ENCODE measurements at places on chromosomes 2 and 18.

DNA sequence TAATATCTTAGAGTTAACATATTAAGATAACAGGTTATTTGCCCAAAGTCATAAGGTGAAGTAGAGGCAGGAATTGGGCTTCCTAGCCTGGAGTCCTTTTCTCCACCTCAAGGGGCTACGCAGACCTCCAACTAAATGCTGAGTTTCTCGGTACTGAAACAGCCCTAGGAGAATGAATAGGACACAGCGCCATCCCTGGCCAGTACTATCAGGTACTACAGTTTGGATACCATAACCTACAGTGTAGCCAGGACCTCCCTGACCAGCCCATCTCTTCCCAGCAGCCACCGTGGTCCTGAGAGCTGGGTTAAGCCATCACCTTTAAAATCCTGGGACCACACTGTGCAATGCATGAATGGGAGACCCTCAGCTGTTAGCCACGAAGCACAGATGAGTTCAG is 15.7 kb downstream of the CASP8 start:
- DNase-seq, result no peak

DNA sequence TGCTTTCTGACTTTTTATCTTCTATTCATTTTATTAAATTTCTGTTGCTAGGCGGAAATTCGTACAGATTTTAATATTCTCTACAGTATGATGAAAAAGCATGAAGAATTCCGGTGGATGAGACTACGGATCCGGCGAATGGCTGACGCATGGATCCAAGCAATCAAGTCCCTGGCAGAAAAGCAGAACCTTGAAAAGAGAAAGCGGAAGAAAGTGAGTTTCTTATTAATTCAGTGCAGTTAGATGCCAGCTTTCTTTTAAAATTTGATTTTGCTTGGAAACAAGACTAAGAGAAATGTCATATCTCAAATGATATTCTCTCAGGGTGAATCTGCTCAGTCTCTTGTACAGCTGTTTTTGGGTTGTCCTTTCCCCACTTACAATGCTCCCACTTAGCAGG is 84.3 kb downstream of the MGAT5 start:
- DNase-seq, result no peak

- no peak for DNase-seq
Measured at GRCh38 chr2:46887028-46887885, 28.3 kb downstream of the MCFD2 start.

- DNase-seq, result no peak
Measured at GRCh38 chr2:29841386-29842004, 79.9 kb downstream of the ALK start.

DNA sequence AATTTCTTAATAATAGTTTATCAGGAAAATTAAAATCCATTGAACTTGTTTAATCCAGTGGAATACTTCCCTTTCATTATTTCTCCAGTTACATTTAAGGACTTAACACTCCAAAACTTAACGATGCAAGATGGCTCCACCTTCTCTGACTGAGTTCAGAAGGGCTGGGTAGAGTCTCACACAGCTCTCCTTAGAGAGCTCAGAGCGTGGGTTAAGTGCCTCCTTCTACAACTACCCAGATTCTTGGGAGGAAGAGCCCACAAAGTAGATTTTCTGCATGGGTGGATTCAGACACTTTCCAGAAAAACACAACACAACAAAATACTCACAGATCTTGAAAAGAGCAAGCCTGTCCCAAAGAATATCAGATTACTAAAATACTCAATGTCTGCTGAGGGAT is 130.6 kb downstream of the THADA start:
- DNase-seq, result no peak

- no peak for DNase-seq
Measured at GRCh38 chr18:73060666-73061288, 193.0 kb upstream of the NETO1 start.

DNA sequence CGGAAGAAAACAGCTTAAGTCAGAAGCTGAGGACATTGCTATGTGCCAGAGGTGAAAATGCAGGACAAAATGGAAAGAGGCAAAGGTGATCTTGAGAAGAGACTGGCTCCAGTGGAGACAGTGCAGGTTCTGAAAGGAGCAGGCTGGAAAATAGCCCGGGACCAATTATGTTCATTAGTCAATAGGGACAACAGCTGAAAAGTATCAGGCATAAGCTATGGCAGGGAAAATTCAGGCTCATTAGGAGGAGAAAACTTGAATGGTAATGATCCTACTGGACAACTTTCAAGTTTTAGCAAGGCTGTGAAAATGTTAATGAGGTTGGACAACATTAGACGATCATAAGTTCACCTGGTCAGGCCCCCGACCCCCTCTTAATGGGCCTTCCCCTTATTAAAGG is 60.2 kb downstream of the GALNT14 start:
- DNase-seq, result no peak

DNA sequence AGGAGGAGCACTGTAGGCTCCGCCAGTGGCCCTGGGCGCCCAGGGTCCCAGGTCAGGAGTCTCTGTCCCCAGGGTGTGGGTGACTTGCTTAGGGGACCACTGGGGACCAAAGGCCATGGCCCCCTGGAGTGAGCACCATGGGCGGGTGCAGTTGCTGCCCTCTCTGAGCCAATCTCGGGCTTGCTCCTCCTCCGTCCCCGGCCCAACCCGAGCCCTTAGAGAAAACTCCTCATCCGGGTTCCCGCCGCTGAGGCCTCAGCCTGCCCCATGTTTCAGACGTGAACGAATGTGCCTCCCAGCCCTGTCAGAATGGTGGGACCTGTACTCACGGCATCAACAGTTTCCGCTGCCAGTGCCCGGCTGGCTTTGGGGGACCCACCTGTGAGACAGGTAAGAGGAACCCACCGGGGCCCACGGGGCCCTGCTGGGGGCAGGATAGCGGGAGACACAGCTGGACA is 38.6 kb downstream of the SNED1 start:
- no peak for DNase-seq

- no peak for DNase-seq
Measured at GRCh38 chr18:37612524-37613252, 47.1 kb upstream of the CELF4 start.

DNA sequence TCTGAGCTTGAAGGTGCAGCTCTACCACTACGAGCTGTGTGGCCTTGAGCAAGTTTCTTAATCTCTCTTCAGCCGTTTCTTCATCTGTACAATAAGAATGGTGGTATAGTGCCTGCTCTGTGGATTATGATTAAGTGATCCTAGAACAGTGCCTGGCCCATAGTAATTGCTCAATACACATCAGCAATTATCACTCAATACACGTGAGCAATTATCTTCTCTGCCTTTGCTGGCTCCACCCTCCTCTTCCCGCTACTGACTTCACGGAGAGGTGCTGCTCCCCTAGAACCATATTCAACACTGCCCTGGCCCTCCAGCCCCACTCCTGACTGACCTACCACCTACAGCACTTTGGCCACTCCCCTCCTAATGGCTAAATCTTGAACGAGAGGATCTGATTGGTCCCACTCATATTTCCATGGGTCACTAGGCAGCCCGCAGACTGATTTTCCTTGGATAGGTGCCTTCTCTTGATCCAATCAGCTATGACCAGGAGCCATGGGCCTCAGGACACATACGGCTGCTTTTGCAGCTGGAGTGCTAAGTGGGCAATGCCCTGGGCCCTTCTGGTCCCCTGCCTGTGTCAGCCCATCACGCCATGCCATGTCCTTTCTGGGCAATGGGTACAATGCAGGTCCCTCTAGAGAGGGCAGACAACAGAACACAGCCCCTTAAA is 77.5 kb downstream of the STPG4 start:
- no peak for DNase-seq

DNA sequence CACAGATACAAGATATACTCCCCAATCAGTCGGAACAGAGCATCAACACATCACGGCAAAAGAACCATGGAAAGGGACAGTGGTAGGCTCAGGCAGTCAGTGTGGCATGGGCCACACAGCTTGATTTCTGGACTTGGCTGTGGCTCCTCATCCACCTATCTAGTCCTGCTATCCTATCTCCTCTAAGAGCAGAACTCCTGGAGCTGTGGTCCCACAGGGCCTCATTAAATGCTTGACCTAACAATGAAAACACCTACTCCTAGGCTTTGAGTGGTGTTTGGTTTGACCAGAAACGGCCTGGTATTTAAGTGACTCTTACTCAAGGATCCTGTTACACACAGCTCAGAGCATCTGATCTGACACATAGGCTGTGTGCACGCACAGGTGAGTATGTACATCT is 33.6 kb upstream of the SMAD2 start:
- no peak for DNase-seq

- no peak for DNase-seq
Measured at GRCh38 chr2:47656715-47657600, 126.0 kb upstream of the MSH6 start.

- DNase-seq, result no peak
Measured at GRCh38 chr2:237509151-237509550, 22.1 kb downstream of the MLPH start.

DNA sequence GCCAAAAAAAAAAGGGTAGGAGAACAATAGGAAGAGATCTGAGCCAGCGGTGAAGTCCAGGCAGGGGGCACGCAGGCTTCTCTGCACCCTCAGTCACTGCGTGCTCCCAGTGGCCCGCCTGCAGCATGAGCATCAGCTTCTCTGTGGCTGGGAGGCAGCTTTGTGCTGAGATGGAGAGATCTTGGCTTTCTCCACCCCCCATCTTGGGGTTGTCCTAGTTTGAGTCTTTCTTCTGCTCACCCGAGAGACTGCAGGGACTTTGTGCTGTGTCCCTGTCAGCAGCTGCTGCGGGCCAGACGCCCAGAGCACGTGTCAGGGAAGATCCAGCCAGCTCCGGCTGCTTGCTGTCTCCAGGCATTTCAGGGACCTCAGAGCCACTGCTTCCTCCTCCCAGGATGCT is 20.3 kb downstream of the TRAPPC12 start:
- DNase-seq, result no peak

DNA sequence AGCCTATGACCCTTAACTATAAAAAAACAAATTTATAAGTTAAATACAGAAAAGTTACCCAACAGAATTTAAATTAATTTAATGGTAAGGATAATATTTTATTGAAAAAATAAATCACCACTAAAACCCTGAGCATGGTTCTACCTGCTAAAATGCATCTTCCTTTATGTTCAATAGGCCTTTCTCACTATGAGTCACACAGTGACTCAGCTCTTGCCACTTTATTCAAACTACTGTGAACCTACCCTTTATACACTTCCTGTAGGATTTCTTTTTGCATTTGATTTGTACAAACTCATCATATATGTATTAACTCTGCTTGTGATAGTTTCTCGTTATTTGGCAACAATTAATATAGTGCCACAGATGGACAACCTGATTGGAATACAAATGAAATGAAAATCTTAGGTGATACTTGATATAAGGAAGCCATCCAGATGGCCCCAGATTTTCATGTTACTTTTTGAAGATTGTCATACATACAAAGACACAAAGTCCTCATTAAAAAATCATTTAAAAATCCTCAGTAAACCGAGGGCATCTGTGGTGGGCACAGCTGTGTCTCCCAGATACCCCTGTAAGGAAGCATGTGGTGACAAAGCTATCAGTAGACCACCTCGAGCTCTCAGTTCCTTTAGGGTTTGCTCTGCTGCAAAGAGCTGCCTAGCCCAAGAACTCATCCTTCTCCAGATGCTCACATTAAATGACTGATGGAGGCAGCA is 55.2 kb upstream of the COBLL1 start:
- no peak for DNase-seq

DNA sequence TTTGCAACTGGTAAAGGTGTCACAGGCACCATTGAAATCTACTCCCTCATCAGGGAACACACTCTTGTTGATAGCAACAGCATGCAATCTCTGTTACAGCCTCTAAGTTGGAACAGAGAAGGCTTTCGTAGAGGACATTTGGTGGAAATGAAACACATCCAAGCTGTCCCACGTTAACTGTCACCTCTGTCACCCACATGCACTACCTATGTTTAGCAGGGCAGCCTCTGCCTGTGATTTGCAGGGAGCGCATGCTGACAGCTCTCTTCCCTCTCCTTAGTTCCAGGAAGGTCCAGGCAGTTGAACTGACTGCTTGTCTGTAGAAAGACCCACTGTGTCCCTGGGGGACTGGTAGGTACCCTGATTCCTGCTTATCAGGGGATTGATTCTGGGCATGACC is 306.8 kb downstream of the GBX2 start:
- DNase-seq, result peak; percentile 17

DNA sequence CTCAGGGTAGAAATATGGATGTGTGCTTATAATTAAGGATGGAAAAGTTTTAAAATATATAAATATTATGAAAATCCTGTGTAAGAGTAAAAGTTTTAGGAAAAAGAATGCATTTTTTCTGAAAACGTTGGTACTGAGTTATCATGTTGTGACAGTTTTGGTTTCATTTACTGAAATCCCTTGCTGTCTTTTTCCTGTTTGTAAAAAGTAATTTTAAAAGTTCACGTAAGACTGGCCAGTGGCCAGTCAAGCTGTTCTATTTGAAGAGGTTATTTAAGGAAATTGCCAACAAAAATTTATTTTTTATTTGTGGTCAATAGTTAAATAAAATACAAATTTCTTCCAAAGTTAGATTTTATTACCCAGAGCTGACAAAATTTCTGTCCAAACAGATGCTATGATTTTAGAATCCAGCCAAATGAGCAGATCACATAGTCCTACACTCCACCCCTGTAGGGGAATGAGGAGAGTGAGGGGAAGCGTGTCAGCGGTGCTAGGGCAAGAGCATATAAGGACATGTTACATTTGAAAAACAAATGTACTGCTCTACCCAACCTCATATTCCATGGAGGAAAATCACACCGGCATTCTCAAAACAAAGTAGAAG is 297.8 kb upstream of the TFPI start:
- no peak for DNase-seq

GRCh38 chr18:5893956-5894610 is 1.2 kb downstream of the TMEM200C start:
- no peak for DNase-seq

- DNase-seq, result no peak
Measured at GRCh38 chr2:196725882-196726281, 73.6 kb downstream of the GTF3C3 start.

DNA sequence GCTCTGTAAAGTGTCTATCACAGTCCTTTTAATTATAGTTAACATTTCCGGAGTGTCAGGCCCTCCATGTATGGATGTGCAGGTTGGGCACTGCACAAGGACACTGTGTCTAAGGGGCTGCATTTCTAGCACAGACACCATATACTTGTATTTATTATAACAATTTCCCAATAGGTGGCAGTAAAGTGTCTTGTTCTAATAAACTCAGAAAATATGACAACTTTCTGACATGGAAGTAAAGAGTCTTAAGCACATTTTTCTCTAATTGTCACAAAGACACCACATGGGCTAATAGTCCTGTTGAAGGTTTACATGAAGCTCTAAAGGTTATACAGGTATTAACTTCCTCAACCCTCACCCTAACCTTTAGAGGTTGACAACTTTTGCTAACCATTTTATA is 156.6 kb downstream of the DYSF start:
- no peak for DNase-seq

DNA sequence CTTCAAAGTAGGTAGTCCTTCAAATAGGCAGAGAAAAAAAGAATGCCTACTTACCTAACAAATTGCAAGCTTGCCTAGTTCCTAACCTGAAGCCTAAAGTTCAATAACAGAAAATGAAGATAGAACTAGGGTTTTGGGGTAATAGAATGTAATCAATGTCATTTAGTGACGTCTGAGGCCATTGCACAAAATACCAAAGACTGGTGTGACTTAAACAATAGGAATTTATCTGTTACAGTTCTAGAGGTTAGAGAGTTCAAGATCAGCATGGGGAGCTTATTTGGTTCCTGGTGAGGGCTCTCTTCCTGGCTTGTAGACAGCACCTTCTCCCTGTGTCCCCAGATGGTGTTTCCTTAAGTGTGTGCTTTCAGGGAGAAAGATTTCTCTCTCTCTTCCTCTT is 4.7 kb upstream of the NPC1 start:
- no peak for DNase-seq

- DNase-seq, result no peak
Measured at GRCh38 chr2:160820691-160821090, 327.1 kb upstream of the RBMS1 start.

GRCh38 chr2:237557633-237558015 is 8.8 kb upstream of the PRLH start:
- no peak for DNase-seq
